ENCODE measurements at places on chromosomes 1 and 21.

GRCh38 chr21:45802956-45803617 lies 159.6 kb downstream of the PCBP3 start:
- no peak for DNase-seq

DNA sequence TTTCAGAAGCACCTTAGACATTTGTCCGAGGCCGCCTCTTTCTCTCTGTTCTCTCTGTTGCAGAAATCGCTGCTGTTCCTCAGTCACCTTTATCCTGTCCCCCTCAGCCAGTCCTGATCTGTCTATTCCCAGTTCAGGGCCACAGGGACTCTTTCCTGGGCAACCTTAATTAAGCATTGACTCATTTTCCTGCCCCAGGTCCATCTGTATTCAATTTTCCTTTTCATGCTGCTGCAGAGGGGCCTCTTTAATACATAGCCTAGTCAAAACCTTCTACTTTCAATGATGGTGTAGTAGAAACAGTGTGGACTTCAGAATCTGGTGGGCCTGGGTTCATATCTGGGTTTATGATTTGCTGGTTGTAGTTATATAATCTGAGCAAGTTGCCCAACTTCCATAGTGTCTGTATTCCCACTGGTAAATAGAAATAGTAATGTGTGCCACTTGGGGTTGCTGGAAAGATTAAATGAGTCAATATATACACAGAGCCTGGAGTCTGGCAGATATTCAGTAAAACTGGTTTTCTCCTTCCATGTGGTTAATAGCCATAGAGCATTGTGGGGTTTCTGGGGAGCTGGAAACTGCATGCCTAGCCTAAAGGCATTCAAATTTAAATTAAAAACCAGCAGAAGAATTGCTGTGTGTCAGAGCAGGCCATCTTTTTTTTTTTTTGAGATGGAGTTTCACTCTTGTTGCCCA lies 4.5 kb downstream of the TRAF5 start:
- DNase-seq = no peak

DNA sequence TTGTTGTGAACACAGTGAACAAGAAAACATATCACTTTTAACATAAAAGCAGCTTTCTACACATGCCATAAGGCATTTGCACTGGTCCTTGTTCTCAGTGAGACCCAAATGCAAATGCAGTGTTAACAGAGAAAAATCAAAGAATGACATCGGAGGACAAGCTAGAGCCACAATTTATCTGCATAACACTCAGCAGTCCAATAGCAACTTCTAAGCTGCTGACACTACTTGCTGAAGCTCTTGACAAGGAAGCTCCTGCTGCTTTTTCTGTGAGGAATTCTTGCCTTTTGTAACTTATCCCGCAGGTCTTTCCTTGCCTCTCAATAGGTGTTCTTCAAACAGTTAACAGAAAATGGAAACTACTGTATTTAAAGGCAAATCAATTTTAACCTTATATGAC lies 34.7 kb downstream of the USH2A start:
- DNase-seq = no peak

DNA sequence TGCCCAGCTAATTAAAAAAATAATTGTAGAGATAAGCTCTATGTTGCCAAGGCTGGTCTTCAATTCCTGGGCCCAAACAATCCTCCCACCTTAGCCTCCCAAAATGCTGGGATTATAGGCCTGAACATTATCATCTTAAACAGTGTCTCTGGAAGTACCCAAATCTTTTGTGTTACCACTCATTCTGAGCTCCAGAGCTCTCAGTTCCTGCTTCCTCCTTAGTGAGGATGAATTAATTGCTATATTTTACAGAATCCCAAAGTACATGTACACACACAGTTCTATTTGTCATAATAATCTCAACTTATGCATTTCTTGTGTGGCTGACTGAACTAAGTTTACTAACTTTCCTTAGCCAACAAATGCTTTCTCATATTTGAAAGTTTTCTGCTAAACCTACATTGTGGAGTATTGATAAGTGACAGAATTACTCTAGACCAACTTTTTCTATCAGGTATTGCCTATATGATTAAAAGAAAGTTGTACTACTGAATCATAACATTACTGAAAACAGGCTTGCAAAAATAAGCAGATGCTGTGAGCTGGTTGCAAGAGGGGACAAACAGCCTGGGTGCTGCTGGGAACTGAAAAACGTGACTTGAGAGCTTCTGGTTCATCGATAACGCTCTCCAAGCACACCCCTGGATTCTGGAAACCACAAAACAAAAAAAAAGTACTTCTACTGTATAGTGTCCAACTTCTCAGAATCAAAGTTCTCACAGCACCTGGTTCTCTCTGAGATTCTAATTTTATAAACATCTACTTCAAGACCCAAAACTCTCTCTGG lies 15.3 kb downstream of the VAV3 start:
- DNase-seq = no peak

DNA sequence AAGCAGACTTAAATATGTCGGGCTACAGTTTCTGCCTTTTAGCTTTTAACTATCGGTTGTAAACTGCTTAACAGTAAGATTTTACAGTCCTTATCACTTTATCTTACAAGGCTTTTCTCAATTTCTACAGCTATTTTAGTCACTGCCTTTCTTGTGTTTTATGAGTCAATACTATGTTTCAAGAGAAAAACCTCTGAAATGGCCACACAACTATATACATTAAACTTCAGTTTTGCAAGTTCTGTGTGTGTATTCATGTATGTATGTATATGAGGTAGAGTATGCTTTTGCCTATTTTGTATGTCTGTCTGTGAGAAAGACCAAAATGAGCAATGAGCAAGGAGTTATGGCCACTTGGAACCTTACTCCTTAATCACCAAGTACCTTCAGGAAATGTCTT lies 169.8 kb downstream of the SYT2 start:
- DNase-seq = no peak

- no peak for DNase-seq
These were observed 18.1 kb downstream of the PCSK9 start for GRCh38 chr1:55057270-55057955.

DNA sequence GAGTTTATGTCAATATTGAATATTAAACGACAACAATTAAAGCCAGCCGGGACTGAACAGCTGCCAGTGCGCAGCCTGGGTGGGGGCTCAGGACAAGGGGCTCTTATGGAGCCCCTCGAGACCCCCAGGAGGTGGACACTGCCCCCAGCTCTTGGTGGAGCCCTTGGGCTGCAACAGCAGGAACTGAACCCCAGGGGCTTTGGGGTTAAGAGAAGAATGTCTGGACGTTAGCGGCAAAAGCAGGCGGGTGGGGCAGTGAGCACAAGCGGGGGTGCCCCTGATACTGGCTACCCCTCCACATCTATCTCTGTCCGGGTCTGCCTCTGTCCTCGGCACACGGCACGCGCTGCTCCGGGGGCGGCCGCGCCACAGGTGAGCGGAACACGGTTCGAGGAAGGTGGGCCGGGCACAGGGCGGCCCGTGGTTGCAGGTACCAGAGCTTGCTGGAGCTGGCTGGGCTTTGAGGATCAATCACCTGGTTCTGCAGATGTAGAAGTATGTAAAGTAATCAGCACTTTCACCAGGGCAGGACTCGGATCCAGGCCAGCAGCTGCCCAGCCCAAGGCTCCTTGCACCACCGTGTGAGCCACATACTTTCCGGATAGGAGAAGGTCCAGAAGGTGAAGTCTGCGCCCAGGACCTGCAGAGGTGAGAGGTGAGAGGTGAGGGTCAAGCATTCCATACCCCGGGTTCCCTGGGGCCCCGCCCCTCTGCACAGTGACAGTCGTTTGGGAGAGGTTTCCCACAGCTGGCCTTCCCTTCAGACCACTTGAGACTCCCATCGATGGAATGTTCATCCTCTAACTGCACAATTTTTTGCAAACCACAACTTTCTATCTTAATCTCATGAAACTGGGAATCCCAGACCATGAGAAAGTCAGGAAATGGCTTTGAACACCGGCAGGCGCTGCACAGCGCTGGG lies 12.4 kb upstream of the POFUT2 start:
- no peak for DNase-seq

DNA sequence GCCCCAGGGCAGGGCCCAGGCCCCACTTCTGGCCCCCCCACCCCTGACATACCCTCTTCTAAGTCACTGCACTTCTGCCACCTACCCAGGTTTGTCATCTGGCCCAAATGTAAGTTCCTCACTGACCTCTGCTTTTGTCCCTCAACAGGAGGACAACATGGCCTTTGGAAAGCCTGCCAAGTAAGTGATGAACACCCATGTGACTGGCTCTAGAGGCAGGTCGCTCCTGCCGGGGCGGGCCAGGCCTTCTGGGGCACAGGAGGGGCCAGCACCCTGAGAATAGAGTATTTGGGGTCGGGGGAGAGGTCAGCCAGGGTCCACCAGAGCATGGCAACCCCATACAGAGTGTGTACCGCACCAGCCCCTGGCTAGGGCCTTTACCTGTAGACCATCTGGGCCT lies 9.9 kb upstream of the SYTL1 start:
- no peak for DNase-seq

GRCh38 chr1:228739826-228740225 lies 4.5 kb downstream of the RHOU start:
- no peak for DNase-seq

DNA sequence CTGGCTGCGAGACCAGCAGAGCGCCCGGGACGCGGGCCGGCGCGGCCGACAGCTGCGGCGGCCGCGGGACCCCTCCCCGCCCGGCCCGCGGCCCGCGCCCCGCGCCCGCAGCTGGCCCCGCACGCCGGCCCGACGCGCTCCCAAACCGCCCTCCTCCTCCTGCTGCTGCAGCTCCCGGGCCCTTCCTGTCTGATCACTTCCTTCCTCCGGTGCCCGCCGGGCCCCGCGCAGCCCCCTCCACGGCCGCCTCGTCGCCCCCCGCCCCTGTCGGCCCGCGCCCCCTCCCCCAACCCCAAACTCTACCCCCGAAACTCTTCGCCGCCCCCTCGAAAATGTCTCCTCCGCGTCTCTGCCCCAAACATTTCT lies 594 bp downstream of the LUZP1 start:
- DNase-seq = no peak

DNA sequence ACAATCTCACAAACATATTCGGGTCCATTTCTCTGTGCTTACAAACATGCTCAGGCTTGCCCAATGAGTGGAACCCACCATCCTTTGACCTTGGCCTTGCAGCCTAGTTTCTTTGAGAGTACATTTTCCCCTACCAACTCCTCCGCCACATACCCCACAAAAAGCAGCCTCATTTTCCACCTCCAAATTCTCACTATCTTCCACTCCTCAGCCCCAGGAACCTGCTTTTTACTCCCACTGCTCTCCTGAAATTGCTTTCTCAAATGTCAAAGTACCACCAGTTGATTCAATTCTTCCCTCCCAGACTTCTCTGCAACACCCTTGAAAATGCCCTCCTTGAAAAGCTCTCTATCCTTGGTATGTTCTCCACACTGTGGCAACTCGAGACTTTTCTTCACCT lies 103.8 kb downstream of the RUNX1 start:
- no peak for DNase-seq

DNA sequence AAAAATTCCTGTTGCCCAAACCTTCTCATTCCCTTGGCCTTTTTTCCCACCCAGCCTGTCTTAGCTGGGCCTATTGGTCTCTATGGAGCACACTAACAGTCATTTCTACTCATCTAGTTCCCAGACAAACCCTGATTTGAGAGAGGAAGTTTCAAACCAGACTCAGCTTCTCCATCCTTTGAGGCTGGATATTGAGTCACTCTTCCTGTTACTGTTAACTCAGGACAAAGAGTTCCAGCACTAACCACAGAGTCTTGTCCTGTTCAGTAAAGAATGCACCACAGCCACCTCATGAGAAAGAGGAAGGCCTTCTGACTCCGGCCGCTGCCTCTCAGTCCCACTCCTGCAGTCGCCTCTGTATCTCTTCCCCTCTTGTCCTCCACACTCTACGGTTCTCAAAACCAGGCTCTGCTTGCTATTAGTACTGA lies 137.8 kb downstream of the PTPRC start:
- DNase-seq = no peak

GRCh38 chr21:28207436-28208173 lies 785.1 kb downstream of the LTN1 start:
- DNase-seq = no peak
